ENCODE measurements at places on chromosomes 2 and 18.

- no peaks in the 10 kb centered on the region for H3K27me3 ChIP-seq
- H3K4me3 ChIP-seq = no peak overlapping the region
- no peak for DNase-seq
- no peaks in the 10 kb centered on the region for H3K4me1 ChIP-seq
- H3K27ac ChIP-seq = no peak overlapping the region
- no peaks in the 10 kb centered on the region for H3K36me3 ChIP-seq
These were observed 190.4 kb downstream of the PMAIP1 start for GRCh38 chr18:60090170-60090569.

DNA sequence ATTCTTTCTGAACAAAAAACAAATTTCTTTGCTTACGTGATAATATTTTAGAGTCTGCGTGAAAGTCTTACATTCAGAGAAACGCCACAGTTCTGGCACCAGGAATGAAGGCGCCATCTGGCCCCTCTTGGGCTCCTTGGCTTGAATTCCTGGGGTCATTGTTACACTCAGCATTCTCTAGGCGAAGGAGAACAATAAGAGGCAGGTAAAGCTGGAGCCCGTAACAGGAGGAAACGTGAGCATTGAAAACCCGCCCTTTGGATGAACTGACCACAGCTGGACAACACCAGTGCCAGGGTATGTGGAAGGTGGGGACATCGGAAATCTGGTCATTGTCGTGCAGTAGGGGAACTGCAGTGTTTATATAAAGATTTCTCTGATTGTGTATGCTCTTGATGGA, 144.8 kb downstream of the RNF152 start:
- no peak overlapping the region for H3K4me3 ChIP-seq
- DNase-seq = no peak
- peaks cover 3% of the 10 kb centered on the region for H3K4me1 ChIP-seq
- H3K27me3 ChIP-seq = peaks cover 1% of the 10 kb centered on the region
- H3K36me3 ChIP-seq = no peaks in the 10 kb centered on the region

DNA sequence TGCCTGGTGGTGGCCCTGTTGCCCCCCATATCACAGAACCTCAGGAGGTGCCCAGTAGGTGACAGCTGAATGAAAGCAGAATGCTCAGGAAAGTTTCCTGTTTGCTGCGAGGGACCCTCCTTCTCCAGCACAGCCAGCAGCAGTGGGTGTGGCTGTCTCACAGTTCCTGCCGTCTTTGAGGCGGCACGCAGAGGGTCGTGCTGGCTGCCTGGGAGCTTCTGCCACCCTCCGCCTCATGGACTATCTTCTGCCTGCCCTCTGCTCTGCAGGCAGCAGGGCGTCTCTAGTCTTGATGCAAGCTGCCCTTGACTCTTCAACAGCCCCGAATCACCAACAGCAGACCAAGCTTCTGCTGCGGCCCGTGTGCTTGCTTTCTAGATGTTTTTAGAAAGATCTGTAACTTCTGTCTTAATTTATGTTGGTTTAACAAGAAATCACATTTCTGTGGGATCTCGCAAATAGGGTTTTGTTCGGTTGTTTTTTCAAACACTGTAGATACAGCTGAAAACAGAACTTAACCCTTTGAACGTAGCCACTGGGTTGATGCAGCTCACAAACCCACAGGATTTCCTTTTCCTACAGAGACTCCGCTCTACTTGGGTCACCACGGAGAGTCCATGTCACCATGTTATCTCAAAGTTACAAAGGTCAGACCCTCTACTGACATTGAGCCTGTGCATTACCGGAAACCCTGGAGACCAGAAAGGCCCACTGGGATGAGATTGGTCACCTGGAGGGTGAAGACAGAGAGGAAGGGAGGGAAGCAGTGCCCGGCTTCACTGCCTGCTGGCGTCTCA, 144.9 kb downstream of the ACOXL start:
- DNase-seq = no peak
- peaks cover 9% of the 10 kb centered on the region for H3K4me1 ChIP-seq
- H3K4me3 ChIP-seq = no peak overlapping the region
- H3K27ac ChIP-seq = no peak overlapping the region

- no peak for DNase-seq
- H3K4me1 ChIP-seq = peaks cover 12% of the 10 kb centered on the region
- peaks cover 9% of the 10 kb centered on the region for H3K36me3 ChIP-seq
- no peaks in the 10 kb centered on the region for H3K27me3 ChIP-seq
These were observed 69.5 kb downstream of the EVA1A start for GRCh38 chr2:75491129-75491753.

DNA sequence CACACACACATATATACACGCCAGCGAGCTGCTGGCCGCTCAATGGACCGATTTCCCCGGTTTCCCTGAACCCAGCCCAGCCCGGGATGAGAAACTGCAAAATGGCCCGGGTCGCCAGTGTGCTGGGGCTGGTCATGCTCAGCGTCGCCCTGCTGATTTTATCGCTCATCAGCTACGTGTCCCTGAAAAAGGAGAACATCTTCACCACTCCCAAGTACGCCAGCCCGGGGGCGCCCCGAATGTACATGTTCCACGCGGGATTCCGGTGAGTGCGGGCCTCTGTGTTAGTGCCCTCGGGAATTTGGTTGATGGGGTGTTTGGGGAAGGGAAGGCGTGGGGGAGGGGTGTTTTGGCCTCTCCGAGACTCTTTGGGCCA, 392 bp downstream of the ST8SIA3 start:
- H3K36me3 ChIP-seq = peaks cover 5% of the 10 kb centered on the region
- peaks cover 9% of the 10 kb centered on the region for H3K27me3 ChIP-seq
- peaks cover 11% of the 10 kb centered on the region for H3K4me1 ChIP-seq
- H3K4me3 ChIP-seq = peak overlapping the region; percentile 92
- H3K27ac ChIP-seq = no peak overlapping the region
- DNase-seq = peak; percentile 6
